ENCODE measurements at places on chromosomes 13 and 19.

DNA sequence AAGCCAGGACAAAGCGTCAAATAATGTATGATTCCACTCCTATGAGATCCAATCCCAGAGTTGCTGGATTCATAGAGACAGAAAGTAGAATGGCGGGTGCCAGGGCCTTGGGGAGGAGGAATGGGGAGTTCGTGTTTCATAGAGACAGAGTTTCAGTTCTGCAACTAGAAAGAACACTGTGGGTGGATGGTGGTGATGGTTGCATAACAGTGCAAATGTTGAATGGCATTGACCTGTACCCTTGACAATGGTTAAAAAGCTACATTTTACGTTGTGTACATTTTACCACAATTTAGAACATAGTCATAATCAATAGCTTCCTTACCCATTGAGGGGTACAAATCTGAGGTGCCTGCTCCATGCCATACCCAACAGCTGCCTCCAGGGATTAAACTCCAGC lies 33.4 kb downstream of the MBD3L2B start:
- DNase-seq: no peak

GRCh38 chr19:16435238-16435917 lies 36.4 kb downstream of the EPS15L1 start:
- peak; percentile 73 for DNase-seq

- no peak for DNase-seq
These were observed 1038.3 kb upstream of the SPRY2 start for GRCh38 chr13:81379183-81379582.

GRCh38 chr13:66348745-66349690 lies 881.1 kb downstream of the PCDH9 start:
- DNase-seq: no peak

GRCh38 chr13:43880214-43880855 lies 631 bp downstream of the LACC1 start:
- no peak for DNase-seq

DNA sequence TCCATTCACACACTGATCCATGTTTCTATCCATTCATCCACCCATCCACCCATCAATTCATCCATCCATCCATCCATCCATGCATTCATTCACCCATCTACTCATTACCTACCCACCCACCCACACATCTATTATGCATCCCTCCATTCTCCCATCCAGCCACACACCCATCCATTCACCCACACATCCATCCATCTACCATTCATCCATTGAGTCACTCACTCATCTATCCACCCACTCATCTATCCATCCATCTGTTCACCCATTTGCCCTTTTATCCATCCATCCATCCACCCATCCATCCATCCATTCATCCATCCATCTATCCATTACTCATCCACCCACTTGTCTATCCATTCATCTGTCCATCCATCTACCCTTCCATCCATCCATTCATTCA lies 30.1 kb downstream of the CELF5 start:
- no peak for DNase-seq

- peak; percentile 59 for DNase-seq
These were observed 26.3 kb downstream of the ZNF844 start for GRCh38 chr19:12090807-12091206.

DNA sequence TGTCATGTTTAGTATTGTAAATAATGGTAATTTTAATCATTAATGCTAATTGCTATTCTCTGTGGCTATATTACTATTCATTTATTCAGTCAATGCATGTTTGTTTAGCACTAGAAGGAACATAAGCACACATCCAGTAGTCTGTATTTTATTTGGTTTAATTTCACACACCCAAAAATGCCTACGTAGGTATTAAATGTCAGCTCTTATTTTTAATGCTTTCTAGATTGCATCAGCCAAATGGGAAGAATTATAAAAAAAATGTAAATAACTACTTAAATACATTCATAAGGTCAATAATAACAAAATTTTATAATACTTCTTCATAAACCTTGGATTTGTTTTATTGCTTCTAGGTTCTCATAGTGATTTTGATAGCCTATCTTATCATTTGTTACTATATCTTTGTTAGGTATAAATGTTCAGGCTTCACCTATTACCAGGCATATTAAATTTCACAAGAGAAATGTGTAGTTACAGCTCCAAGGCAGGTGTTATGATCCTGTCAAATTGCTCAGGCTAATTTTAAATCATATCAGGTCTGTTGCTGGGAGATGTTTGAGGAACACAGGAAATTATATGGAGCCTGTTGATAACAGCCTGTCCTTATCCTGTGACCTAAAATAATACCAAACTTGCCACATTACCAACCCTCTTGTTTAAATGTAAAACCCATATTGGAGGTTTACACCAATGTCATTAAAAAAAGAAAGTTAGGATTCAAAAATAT lies 34.4 kb downstream of the ITGBL1 start:
- no peak for DNase-seq

DNA sequence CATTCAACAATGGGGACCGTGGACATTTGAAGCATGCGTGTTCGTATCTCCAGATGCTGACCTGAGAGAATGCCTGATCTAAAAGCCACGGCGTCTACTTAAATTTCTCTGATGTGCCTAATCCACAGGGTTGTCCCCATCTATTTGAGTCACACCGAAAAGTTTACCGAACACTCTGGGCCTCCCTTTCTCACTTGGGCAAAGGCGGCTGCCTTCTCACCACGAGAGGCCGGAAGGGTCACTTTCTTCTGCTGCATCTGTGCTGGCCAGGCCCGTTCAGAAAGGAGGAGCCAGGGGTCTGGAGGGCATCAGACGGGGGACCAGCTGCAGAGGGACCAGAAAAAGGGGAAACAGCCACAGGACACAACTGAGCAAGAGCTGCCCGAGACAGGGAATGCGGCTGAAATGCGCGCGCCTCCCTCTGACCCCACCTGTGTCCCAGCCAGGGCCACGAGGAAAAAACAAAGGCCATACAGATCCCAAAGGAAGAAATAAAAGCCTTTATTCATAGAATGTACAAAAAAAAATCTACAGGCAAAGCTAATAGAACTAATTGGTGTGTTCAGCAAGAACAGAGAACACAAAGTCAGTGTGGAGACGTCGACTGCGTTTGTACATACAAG lies 71.3 kb upstream of the C13orf46 start:
- DNase-seq: no peak

DNA sequence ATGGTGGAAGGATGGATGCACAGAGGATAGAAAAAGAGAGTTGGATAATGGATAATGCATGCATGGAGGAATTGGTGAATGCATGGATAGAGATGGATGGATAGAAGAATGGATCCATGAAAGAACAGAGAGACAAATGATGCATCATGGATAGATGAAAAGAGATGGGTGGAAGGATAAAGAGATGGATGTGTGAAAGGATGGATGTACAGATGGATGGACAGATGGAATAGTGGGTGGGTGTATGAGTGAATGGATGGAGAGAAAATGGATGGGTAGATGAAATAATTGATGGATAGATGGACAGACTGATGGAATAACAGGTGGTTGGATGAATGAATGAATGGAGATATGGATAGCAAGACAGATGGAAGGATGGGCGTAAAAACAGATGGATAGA lies 25.7 kb downstream of the OLFM2 start:
- no peak for DNase-seq

- no peak for DNase-seq
These were observed 28.4 kb downstream of the ZNF823 start for GRCh38 chr19:11710313-11710712.

DNA sequence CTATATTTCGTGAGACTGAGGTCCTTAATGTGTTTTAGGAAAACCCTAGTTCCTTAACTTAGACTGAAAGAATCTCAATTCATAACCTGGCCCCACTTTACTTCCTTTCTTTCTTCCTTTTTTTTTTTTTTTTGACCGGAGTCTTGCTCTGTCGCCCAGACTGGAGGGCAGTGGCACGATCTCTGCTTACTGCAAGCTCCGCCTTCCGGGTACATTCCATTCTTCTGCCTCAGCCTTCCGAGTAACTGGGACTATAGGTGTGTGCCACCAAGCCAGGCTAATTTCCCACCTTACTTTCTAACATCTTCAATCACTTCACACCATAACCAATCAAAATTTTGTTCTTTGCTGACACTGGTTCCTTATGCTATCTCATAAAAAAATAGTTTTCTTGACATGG lies 2097.0 kb downstream of the PCDH9 start:
- no peak for DNase-seq

GRCh38 chr13:71587817-71588216 lies 279.2 kb downstream of the DACH1 start:
- no peak for DNase-seq

DNA sequence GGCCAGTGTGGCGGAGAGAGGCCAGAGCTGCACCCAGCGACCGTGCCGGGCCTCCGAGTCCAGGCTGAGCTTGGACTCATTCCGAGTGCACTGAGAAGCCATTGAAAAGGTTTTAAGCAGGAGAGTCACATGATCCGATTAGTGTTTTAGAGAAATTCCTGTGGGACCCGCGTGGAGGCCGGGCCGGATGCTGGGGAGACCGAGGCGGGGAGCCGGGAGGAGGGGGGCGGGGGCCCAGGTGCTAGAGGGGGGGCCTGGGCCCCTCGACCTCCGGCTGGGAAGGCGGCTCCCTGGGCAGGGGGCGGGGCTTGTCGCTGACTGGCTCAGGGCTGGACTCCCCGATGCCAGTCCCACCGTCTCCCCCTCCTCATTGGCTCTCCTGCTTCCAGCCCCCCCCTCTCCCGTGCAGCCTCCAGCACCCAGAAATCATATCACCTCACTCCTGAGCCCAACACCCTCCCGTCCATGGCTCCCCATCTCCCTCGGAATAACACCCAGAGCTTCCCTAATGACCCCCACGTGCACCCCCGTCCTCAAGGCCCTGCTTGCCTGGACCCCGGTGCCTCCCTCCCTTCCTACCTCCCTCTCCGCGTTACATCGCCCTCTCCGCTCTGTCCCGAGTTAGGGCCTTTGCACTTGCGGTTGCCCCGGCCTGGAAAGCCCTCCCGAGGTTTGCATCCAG lies 5.2 kb upstream of the ZNF579 start:
- peak; percentile 87 for DNase-seq

GRCh38 chr13:62320129-62321108 lies 904.8 kb upstream of the PCDH20 start:
- no peak for DNase-seq

GRCh38 chr19:18204394-18205199 lies 755 bp upstream of the RAB3A start:
- peak; percentile 85 for DNase-seq

- no peak for DNase-seq
These were observed 52.0 kb downstream of the TDRD3 start for GRCh38 chr13:60448907-60449510.

- DNase-seq: no peak
These were observed 485.1 kb downstream of the FOXO1 start for GRCh38 chr13:40181203-40181845.

GRCh38 chr19:45506989-45507871 lies at the start of gene VASP:
TSS of gene VASP (plus strand) at chr19:45507479. CDS start at chr19:45507772, 293 bp downstream.
- DNase-seq: peak; percentile 87

All from ovary (tissue), 10 donors.